ENCODE measurements at places on chromosomes 6 and 20.

DNA sequence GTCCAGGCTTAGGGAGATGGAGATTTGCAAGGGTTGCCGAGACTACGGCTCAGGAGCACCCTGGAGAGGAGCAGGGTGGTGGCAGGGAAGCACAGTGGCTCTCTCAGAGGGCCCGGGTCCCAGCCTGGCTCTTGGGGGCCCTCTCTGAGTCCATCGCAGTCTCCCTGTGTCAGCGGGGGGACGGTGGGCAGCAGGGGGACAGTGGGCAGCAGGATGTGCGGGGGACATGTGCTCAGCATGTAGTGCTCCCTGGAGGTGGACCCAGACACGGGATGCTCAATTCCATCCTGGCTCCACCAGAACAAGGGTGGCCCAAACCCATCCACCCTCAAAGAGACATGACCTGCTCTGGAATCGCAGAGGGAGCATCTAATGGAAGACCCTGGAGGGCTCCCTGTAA, 43.0 kb upstream of the ZBP1 start:
- DNase-seq: no peak

DNA sequence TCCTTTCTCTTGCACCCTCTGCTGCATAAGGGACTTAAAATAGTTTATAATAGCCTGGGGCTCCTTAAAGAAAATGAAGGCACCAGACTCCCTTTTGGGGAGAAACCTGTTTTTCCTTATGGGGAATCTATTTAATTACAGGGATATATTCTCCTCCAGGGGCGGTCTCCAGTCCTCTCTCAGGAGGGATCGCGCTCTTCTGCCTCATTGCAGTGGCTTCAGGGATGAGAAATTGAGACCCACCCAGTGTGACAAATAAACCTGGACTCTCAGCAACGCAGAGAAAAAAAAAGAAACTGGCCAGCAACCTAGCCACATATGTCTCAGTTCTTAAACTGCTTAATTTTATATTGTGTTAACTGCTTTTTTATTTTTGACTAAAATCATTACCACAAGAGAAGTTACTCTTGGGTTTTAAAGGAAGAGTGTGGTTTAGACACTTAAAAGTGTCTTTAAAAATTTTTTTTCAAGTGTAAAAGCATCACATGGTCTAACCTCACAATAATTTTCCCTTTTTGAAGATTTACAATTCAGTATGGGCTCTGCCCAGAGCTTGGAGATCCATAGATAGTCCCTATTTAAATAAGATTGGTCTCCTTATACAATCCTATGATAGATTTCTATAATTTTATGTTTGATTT, 11.7 kb upstream of the GOPC start:
- DNase-seq: no peak

- DNase-seq: no peak
Observed at GRCh38 chr20:4488407-4489339, 233.0 kb upstream of the PRND start.

DNA sequence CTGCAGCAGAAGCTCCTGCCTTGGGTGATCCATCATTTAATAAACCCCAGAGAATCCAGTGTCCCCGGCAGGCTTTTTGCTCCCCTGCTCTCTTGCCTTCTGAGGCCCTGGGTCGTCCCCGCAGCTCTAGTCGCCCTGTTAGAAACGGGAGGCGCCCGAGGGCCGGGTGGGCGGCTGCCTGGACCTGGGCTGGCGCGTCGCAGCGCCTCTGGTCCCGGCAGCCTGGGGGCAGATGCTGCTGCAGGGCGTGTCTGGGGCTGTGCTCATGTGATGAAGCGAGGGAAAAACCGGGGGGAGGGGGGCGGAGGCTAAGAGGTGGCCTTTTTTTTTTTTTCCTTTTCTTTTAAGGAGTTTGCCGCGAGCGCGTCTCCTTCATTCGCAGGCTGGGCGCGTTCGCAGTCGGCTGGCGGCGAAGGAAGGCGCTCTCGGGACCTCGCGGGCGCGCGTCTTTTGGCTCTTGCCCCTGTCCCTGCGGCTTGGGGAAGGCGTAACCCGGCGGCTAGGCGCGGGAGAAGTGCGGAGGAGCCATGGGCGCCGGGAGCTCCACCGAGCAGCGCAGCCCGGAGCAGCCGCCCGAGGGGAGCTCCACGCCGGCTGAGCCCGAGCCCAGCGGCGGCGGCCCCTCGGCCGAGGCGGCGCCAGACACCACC, 394 bp downstream of the AKAP12 start:
- DNase-seq: no peak

GRCh38 chr20:504632-505075, 38.9 kb downstream of the CSNK2A1 start:
- no peak for DNase-seq

- DNase-seq: no peak
Observed at GRCh38 chr6:128574402-128574801, 54.0 kb upstream of the PTPRK start.

- no peak for DNase-seq
Observed at GRCh38 chr6:119339941-119340456, 9.6 kb downstream of the MAN1A1 start.

GRCh38 chr20:33499355-33499754, 9.5 kb downstream of the CBFA2T2 start:
- DNase-seq: no peak

DNA sequence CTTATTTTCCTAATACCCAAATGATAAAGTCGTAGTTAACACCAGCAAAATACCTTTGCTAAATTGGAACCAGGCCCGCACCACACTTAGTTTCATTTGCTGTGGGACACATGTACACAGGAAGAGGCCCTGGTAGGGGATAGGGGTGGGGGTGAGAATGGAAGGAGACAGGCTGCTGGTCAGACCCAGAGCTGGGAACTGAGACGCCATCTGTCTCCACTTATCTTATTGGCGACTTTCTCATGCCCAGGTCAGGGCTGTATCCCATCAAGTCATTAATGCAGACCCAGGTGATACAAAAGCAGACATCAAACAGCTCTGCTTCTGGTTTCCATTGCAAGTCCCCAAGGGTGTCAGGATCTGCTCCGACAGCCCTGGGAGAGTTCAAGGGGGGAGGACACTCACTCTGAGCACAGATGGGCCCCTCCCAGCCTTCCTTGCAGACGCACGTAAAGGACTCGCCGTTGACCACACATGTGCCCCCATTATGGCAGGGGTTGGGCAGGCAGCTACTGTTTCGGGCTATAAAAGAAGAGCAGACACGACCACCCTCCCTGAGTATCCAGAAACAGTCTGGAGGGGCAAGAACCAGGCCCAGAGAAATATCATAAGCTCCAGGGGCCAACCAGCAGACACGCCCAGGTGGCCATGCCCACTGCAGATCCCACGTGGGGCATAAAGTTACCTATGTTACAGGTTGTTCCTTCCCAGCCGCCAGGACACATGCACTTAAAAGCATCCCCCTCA, 29.2 kb downstream of the JAG1 start:
- no peak for DNase-seq

- no peak for DNase-seq
Observed at GRCh38 chr6:72102561-72102960, 216.2 kb downstream of the RIMS1 start.

DNA sequence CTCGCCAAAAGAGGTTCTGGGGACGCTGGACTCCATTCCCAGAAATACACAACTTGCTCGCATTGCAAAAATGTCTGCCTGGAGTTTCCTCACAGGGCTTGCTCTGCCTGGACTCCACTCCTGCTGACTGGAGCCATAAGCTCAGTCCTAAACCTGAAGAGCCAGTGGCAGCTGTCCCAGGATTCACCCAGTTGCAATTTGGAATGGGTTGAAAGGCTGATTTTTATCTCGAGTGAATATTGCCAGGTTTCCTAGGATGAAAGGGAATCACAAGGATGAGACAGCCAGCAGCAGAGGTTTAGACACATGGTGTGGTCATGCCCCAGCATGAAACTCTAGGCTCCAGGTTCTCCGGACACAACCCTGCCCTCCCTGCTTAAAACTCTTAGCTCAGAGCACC, 223.3 kb downstream of the BMP7 start:
- DNase-seq: no peak

- DNase-seq: no peak
Observed at GRCh38 chr6:3233321-3233720, 5.9 kb upstream of the TUBB2B start.

GRCh38 chr6:43436577-43437282, 9.4 kb downstream of the ABCC10 start:
- DNase-seq: no peak

DNA sequence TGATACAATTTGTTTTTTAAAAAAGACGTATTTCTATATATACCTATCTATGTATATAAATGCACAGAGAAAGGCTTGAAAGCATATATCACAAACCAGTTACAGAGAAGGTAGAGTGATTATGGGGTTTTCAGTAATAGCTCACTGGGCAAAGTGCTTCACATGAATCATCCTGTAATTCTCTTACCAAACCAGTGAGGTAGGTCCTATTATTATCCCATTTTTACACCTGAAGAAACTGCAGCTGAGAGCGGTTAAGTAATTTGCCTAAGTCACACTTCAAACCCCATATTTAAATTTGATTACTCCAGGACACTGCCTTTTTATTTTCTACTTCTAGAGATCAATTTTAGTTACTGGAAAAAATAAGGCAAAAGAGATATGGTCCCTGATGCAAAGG, 4.4 kb downstream of the GSS start:
- no peak for DNase-seq

DNA sequence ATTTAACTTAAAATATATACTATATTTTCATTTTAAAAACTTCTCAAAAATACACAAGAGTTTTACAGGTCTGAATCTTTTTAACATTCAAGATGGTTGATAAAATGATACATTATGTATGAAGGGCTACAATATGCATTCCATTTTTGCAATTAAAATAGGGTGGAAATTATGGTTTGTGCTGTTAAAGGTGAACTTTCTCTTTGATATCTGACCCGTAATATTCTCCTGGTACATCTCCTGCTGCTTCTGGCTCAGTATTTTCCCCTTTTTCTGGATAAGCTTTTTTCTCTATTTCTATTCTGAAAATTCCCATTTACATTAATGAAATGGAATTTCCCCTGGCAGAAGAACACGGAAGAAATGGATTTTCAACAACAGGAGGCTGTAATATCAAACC, 27.4 kb upstream of the LCA5 start:
- no peak for DNase-seq

GRCh38 chr20:44002861-44003260, 88.2 kb downstream of the TOX2 start:
- no peak for DNase-seq

DNA sequence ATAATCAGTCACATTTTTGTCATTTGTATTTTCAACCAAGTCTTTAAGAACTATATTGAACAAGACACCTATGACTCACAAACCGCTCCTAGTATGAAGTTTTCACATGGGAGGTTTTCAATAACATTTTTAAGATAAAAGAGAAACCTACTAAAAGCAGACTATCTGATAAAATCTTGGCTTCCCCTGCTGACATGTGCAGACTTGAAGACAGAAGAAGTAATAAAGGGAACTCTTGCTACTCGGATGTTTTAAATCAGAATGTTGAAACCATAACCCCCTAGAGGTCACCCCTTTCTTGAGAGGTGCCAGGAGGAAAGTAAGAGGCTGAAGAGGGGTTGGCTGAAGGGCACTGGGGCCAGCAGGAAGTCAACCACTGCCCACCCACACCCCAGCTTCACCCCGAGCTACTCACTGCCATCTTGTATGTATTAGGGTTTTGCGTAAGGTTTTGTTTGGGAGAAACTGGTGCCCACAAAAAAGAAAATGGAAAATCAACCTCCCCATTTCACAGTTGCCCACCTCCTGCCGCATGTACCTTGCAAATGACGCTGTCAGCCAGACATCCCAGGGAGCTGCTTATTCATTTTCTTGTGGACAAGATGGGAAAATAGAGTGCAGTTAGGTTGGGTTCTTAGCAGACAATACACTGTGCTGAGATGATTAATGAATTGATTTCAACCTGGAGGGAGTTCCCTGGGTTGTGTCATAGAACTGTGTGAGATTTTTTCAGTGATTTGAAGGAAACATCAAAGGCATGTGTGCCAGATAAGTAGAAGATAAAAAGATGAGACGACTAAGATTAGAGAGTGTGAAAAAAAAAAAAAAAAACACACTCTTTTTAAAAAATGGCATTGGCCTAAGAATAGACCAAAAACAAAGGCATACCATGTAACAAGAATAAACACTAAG, 83.2 kb upstream of the TAB2 start:
- DNase-seq: no peak

DNA sequence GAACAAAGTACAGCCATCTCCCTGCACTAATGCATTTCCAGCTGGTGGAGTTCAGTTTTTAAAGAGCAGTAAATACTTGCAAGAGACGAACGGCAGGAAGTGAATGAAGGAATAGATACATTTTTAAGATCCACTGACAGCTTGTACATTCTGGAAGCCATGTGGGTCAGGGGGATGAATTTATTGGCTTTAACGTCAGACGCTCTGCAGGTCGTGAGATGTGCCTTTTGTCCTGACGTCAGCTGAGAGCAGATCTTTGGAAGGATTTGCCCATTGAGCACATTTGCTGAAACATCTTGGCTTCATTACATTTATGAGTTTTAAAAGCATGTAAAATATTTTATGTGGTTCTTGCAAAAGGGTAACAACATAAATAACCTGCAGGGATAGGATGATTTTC, 29.5 kb upstream of the SALL4 start:
- no peak for DNase-seq

GRCh38 chr20:63885264-63886053, 9.5 kb upstream of the DNAJC5 start:
- DNase-seq: no peak

DNA sequence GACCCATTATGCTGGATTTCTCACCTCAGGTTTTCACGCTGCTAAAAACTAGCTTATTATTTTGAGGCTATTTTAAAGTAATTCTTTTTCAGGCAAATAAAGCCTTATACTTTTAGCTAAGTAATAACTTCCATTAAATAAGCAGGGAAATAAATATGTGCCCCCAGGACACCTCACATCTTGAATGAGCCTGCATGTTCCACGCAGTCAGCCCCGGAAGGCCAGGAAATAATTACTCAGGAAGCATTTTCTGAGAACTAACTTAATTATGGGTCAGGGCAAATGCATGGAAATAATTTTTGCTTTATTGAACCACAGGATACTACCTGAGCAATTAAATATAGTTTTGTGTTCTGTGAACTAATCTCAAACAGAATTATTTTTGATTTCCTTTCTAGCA, 41.1 kb downstream of the STX7 start:
- no peak for DNase-seq

DNA sequence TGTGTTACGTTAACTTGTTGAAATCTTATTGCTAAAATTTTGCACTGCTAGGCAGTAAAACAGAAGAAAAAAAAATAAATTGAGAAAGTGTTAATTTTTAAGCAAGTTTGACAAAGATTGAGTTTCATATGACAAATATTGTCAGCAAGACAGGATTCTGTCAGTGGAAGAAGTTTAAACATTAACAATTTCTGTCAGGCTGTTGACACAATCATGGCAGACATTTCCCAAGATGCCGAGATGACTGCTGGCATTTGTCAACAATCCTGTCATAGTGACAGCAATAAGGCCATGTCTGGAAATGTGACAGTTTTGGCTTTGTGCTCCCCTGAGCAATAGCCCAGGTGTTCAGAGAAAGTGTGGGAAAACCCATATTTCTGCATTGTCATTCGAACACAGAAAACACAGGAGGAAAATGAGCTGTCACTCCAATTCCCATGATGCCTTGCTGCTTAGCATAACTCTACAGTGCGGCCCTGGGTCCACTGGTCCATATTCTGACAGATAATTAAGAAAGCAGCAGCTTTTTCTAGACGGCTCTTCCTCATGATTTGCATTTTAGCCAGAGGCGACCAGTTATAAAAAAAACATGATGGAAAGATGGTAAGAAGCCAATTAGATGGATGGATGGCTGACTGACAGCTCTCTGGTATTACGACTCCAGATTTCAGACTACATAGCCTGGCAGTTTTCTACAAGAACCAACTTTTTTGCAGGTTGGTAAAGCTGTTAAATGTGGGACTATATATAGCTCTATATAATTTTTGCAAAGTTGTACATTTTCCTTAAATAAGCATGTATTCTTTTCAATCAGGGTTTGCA, 43.6 kb upstream of the DEFB112 start:
- DNase-seq: no peak
